ENCODE measurements at places on chromosomes 2 and 18.
A peak's percentile ranks its signal among the peaks of the same experiment; 100 is the strongest.

GRCh38 chr2:111640480-111640879, 243.5 kb downstream of the ANAPC1 start:
- no peak for DNase-seq

DNA sequence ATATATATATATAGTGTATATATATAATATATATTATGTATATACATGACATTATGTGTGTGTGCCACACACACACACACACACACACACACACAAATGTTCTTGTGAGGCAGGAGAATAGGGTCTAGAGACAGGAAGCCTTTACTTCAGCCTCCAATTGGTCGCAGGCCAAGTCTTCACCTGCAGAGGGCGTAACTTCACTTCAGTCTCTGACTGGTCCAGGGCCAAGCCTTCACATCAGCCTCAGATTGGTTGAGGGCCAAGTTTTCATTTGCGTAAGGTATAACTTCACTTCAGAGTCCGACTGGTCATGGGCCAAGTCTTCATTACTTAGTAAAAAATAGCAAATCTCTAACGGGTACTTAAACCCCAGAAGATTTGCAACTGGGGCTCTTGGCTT, 13.2 kb upstream of the SS18 start:
- DNase-seq: peak; percentile 2

- no peak for DNase-seq
These were observed 12.4 kb downstream of the IL1F10 start for GRCh38 chr2:113080134-113080533.

DNA sequence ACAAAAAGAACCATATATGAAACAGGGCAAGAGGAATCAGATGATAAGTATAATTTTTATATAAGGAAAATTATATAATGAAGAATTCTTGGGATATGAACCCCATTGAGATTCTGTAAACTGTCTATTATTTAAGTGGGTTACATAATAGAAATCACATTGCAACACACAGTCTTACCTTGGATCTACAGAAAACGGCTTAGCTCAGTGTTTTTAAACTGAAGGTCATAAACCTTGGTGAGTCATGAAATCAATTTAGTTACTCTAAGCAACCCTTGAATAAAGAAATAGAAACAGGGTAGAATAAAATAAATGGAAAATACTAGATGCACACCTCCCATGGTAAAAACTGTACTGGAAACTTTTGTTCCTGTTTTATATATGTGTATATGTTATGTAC, 50.7 kb downstream of the METTL8 start:
- DNase-seq: no peak
